ENCODE measurements at places on chromosomes 11 and 22. TPM values are rescaled to one million over a fixed set of nuclear protein-coding genes. Genes with fewer than 3 reads are reported as not detected.

DNA sequence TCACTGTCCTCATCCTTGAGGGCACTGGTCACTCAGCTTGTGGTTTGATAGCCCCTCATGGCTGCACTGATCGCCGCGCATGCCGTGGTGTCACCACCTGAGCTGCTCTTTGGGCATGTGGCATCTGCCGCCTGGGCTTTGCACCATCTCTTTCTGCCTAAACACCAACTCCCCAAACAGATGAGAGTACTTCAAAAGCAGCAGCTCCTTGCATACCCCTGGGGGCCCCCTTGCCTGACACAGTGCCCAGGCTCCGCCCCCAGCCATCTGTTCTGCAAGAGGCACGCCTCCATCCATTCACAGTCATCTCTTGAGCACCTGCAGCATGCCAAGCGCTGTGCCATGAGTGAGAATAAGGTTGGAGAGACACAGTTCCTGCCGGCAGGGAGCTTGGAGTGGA, 104.5 kb upstream of the B3GAT1 start:
- no peak for DNase-seq

The PATE4 gene
- total RNA-seq, result not detected

DNA sequence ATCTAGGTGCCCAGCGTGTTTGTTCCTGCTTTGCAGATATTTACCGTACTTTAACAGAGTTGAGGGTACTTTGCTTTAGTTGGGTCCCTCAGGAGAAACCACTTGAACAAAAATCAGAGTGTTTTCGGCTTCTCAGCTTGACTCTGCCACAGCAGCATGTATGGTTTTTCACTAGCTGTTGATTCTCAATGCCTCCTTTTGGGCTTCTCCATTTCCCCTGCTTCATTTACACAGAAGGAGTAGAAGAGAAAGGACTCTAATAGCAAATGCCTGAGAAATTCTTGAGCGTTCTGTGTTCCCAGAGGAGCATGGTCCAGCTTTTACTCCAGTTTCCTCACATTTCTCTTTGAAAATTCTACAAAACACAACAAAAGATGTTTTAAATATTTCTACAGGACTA, 252.1 kb upstream of the CCDC179 start:
- DNase-seq, result no peak

- DNase-seq, result peak; percentile 84
These were observed at the start of gene ARCN1 for GRCh38 chr11:118572061-118572980. TSS of gene ARCN1 (plus strand) at chr11:118572409. CDS start at chr11:118572548, 139 bp downstream.

The FBLN1 gene
- total RNA-seq, result not detected

DNA sequence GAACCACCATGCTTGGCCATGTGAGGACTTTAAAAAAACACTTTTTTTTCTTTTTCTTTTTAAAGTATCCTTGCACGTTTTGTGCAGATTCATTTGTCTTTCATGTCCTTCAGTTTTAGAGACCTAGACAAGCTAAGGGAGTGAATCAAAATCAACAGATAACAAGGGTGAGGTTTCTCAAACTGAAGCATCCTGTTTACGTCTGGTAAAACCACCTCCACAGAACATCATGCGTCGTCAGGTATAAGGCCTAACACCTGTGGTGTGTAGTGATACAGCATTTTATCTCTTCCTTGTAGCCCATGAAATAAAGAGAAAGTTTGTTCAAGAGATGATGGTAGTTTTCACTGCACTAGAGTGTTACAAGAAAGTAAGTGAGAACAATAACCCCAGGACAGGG, 26.3 kb upstream of the CSF2RB start:
- DNase-seq, result no peak

The MMP12 gene
- total RNA-seq, result not detected

DNA sequence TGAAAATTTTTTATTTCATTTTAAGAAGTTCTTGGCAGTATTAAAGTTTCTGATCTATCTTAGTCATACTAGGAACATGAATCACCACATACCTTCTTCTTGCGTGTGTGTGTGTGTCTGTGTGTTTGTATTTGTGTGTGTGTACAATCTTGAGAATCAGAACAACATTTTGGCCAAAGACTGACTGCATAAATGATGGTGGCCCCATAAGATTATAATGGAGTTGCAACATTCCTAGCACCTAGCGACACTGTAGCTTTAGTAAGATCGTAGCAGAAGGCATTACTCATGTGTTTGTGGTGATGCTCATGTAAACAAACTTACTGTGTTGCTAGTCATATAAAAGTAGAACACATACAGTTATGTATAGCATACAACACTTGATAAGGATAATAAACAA, 205.4 kb downstream of the FAM76B start:
- DNase-seq, result no peak

DNA sequence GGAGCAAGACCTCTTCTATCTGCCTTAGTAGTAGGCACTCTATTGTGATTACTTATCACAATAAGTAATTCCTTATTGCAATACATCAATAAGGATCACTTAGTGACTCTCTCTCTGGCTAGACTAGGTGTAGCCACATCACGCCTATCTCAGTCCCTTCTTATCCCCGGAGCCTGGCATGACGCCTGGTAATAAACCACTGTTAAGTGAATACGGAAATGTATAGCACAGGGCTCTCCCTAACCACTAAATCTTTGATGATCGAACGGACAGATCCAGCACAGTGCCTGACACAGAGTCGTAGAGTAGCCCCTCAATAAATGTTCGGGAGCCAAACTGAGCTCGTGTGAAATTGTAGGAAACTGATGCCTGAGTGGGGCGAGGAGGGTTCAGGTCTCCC, 143.3 kb downstream of the FBXO7 start:
- no peak for DNase-seq

- no peak for DNase-seq
These were observed 26.3 kb upstream of the SORL1-AS1 start for GRCh38 chr11:121478895-121479697.

GRCh38 chr11:122157653-122158161, 41.7 kb upstream of the BLID start:
- DNase-seq, result no peak

GRCh38 chr22:31490496-31490925, 869 bp upstream of the EIF4ENIF1 start:
- peak; percentile 74 for DNase-seq

- DNase-seq, result no peak
These were observed 378.8 kb downstream of the DCDC1 start for GRCh38 chr11:30990625-30991296.

The SELENOH gene
- 210 TPM for total RNA-seq

The LRRC55 gene
- not detected for total RNA-seq

DNA sequence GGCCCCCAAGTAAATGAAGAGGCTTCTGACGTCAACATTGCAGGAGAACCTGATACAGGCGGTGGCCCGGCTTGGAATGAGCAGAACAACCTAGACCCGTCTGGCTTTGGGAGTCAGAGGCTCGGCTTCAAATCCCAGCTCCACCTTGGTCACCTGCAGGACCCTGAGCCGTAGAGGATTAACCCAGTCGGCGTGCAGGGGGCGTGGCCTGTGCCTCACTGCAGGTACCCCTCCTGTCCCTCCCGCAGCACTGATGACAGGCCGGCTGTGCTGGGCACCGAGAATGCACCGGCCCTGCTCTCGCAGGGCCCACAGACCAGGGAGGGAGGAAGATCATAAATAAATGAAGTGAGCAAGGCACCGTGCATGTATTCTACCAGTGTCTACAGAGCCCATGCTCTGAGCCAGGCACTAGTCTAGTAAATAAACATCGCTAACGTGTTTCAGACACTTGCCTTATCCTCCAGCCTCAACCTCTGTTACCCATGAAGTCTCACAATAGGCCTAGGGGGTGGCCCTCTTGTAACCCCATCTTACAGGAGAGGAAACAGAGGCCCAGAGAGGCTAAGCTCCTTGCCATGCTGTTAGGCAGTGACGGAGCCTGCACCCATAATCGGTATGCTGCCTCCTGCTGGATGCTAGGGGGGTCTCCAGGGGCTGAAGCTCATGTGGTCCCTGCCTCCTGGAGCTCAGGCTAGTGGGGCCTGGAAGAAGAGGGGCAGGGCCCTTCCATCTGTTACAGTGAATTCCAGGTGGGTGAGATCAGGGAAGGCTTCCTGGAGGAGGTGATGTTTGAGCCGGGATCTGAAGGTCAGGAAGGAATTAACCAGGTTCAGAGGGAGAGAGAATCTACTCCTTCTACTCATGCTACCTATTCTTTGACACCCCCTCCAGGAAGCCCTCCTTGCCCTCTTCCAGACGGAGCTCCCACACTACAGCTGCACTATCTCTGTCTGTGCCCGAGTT, 53.4 kb downstream of the RTL6 start:
- no peak for DNase-seq

- DNase-seq, result no peak
These were observed 199.7 kb downstream of the FAT3 start for GRCh38 chr11:92424281-92424680.

GRCh38 chr22:36839356-36840073, 21.3 kb upstream of the NCF4 start:
- DNase-seq, result no peak

GRCh38 chr11:65806979-65807378, 20.1 kb downstream of the OVOL1 start:
- DNase-seq, result no peak
